ENCODE measurements at places on chromosomes 5 and 9.
A peak's percentile ranks its signal among the peaks of the same experiment; 100 is the strongest.

- DNase-seq = no peak
Measured at GRCh38 chr9:137305798-137306065, 3.7 kb upstream of the NRARP start.

DNA sequence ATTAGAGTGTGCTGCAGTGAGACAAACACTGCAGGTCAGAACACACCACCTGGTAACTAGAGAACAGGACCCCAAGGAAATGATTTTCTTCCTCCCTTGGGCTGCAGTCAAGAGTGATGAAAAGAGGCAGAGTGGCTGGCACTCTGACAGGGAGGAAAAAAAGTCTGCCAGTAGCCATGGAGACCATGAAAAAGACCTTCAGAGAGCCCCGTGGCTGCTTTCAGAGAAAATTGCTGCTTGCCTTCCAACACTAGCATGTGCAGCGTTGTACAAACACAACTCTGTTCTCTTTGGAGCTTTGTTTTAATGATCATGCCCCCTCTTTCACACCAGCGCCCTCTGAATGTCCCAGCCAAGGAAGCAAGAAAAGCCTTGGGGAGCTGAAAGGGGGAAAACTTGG is 68.8 kb downstream of the ANKRD55 start:
- DNase-seq = peak; percentile 70

DNA sequence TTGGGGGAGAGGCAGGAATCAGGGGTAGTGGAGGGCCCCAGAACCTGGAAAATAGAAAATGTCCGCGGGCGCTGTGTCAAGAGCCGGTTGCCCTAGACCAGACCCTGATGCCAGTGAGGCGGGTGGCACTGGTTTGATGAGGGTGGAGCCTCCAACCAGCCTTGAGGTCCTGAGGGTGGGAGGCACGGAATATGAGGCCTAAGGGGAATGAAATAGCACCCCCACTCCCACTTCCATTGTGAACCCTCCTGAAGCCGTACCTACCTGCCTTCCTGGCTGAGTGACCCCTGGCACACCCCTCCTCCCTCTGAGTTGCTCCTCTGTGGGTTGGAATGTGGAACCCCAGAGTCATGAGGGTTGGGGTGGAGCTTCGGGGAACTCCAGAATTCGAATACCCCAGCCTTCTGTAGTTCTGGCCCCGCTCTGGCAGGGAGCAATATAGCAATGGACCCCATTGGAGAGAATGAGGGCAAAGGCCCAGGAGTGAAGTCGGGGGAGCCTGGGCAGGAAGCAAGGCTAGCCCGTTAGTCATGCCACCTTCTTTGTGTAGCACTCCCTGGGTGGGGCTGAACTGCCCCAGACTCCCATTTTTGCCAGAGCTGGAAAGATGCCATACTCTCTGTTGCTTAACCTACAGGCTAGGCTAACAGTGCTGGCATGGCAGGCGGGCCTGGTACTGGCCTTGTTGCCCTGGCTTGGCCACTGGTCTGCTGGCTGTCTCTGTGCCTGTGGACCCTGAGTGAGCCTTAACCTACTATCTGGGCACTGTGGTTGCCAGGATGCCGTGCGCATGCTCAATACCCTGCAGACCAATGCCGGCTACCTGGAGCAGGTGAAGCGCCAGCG is 1.0 kb downstream of the FPGS start:
- DNase-seq = no peak

DNA sequence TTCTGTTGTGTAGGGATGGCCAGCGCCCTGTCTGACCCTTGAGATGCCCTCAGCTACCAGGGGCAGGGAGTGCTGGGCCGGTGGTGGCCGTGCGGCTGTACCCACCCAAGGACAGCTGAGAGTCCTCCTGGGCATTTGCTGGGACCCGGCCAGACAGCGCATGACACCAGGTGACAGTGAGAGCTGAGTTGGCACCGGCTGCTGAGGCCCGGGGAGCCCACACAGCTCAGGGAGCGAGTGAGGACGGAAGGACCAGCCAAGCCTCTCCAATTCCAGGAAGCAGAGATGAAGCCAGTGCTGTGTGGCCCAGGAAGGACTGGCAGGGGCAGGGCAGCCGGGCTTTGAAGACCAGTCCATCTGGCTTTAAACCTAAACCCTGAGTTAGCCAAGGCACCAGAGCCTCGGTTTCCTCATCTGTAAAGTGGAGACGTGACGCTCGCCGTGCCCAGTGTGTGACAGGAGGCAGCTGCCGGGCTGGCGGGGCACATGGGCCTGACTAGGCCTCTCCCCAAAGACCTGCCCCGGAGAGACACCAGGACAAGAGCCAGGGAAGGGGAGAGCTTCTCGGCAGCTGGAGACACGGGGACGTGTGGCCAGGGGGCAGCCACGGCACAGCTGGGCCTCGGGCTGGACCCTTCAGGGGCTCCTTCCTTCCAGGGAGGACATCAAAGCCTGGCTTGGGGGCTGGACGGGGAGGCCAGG is 3.0 kb upstream of the AGPAT2 start:
- DNase-seq = no peak

DNA sequence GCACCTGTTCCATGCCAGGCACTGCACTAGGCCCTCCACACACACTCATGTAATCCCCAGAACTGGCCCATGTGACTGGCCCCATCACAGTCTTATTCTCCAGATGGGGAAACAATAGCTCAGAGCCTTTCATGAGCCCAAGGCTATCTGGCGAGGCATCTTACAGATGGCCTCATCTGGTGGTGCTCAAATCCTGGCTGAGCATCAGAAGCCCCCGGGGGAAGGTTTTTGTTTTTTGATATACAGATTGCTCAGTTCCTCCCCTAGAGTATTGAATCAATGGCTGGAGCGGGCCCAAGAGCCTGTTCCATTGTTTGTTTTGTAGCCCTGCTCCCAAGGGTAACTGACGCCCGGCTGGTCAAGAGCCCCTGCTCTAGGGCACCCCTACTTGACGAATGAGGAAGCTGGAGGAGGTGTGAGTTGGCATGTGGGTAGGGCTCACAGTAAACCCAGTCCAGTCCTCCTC is 145.3 kb upstream of the RAPGEF1 start:
- DNase-seq = no peak

- DNase-seq = no peak
Measured at GRCh38 chr5:66239034-66239433, 94.9 kb downstream of the SREK1 start.

GRCh38 chr5:135396459-135397055 is 2.5 kb downstream of the MACROH2A1 start:
- DNase-seq = no peak

DNA sequence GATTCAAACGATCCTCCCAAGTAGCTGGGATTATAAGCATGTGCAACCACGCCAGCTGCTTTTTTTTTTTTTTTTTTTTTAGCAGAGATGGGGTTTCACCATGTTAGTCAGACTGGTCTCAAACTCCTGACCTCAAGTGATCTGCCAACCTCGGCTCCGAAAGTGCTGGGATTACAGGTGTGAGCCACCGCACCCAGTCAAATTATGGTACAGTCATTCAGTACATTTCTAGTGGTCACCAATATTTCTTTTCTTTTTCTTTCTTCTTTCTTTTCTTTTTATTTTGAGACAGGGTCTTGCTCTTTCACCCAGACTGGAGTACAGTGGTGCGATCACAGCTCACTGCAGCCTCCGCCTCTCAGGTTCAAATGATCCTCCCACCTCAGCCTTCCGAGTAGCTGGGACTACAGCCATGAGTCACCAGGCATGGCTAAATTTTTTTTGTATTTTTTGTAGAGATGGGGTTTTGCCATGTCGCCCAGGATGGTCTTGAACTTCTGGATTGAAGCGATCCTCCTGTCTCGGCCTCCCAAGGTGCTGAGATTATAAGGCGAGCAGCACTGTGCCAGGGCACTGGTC is 25.4 kb upstream of the DCP2 start:
- no peak for DNase-seq

GRCh38 chr9:82196622-82197441 is 208.3 kb downstream of the SPATA31D1 start:
- DNase-seq = no peak
